Central memory CD4-positive, alpha-beta T cell (primary cell): ENCODE measurements at places on chromosomes 1 and 21.

GRCh38 chr1:41101950-41102607 is 80.6 kb upstream of the SLFNL1 start:
- no peak for DNase-seq

DNA sequence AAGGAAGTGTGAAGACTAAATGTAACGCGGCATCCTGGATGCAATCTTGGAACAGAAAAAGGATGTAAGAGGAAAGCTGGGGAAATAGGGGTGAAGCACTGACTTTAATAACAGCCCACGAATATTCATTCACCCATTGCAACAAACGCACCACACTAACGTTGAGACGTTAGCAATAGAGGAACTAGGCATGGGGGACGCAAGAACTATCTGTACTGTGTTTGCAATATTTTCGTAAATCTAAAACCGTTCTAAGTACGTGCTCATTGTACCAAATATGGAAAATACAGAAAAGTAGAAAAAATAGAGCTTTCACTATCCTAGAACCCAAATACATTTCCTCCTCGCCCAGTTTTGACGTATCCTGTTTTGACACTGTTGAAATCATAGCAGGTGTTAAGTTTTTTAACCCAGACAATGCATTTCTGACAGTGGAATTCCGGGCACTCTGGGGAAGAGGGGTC is 3.9 kb downstream of the LAPTM5 start:
- peak; percentile 53 for DNase-seq

DNA sequence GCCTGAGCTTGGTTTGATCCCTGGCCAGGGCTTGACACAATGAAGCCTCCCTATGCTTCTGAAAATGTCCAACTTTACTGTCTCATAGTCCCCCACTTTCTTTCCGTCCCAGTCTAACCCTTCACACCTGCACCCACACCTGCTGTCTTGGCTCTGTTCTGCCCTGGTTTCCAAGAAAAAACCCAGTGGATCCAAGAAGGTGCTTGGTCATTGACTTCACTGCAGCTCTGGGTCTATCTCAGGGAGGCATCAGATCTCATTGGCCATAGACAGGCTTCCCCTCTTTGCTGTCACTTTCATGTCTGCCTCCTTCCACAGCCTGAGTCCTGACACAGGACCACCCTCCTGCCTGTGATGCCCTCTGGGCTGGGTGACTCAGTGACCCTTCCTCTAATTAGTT is 37.8 kb upstream of the ETV3 start:
- DNase-seq: no peak

GRCh38 chr1:92691925-92692324 is 93.0 kb downstream of the EVI5 start:
- DNase-seq: no peak

GRCh38 chr21:37546299-37546908 is 179.8 kb downstream of the DYRK1A start:
- no peak for DNase-seq

DNA sequence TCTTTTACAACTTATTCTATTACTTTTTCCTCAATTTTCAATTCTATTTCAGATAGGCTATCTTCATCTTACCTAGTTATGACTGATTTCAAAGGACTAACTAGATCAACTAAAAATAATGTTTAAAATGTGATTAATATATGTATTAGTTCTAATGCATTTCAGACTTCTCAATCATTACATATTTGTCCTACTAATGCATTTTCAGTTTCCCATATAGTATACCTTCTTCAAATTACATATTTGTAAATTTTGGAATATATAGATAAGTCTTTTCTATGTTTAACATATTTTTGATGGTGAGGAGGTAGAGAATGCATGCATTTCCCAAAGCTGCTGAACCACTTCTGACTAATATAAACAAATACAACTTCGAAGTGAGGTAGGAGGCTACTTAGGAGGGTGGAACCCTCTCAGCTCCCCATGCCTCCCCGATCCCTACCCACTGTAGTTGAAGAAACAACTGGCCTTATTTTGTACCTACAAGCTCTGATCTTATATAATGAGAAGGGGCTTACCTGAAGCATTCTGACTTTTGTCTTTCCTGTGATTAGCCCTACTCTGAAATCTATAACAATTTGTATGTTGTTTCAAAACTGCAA is 1.7 kb downstream of the TRMT1L start:
- DNase-seq: no peak

- no peak for DNase-seq
Observed at GRCh38 chr1:70436622-70437251, 25.7 kb downstream of the CTH start.

- no peak for DNase-seq
Observed at GRCh38 chr1:15994590-15995351, 9.3 kb upstream of the SRARP start.

DNA sequence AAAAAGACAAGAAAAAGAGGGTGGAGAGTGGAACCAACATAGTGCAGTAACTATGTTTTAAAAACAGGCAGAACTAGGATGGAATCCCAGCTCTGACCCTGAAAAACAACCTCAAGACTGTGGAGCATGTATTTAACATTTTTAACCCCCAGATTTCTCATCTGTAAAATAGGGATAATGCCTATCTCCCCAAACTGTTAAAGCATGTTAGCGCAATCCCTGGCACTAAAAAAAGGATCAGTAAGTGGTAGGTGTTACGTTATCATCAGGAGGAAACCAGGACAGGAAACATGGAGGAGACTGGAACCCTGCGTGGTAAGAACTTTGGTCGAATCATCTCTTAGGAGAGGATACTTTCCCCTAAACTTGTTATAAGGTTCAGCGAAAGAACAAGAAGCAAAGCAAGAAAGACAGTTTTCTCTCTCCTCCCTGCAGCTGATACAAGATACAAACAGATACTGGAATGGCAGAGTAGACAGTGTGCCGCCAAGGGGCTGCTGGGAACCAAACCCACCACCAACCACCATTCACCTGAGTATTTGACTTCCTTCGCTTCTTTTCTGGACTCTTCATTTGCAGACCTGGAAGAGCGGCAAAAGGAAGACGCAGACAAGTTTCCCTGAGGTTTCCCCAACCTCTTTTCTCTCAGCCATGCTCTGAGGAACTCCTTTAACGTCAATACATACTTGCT is 991 bp downstream of the PYGO2 start:
- DNase-seq: no peak

DNA sequence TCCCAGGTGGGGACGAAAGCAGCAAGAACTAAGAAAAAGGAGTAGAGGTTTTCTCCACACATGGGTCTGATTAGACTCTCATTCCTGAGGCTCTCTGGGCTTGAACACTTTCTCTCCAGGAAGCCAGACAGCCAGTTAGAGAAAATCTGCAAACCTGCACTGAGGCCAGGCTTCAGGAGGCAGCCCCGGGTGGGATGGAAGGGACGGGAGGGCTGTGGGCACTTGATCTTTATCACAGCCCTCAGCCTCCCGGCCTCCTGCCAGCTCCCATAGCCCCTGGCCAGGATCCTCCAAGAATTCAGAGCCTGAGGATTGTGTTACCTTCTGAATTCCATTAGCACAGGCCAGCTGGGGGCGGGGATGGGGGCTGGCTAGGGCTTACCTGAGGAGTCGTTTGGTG is 40.1 kb downstream of the SERTAD4 start:
- DNase-seq: no peak

- no peak for DNase-seq
Observed at GRCh38 chr1:49465486-49466185, 558.1 kb downstream of the AGBL4 start.

GRCh38 chr1:92081031-92081430 is 886 bp downstream of the BTBD8 start:
- no peak for DNase-seq

- DNase-seq: no peak
Observed at GRCh38 chr1:214880956-214881355, 201.6 kb upstream of the KCNK2 start.
